ENCODE measurements at places on chromosomes 7 and 10.

DNA sequence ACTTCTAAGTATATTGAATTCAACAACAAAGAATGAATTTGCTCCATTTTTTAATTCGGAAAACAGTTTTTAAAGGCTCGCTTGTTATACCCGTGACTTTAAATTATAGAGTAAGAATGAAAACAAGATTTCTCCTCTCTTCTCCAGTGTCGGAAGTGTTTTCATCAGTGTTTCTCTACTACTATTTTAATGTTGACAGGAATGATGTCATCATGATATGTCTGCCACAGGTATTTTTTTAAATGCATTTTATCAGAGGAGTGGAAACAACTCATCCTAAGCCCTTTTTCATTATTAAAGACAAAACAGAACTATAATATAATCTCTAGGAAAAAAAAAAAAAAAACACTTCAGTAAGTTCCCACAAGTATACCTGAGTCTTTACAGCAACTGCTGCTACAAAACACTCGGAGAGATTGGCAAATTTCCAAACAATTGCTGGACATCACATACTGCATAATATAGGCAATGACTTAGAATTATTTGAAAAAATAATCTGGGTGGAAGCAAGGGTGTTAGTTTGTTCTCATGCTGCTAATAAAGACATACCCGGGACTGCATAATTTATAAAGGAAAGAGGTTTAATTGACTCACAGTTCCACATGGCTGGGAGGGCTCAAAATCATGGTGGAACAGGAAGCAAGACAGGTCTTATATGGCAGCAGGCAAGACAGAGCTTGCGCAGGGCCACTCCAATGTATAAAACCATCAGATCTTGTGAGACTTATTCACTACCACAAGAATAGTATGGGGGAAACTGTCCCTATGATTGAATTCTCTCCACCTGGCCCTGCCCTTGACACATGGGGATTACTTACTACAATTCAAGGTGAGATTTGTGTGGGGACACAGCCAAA is 4.8 kb upstream of the RNF32 start:
- no peak for DNase-seq

DNA sequence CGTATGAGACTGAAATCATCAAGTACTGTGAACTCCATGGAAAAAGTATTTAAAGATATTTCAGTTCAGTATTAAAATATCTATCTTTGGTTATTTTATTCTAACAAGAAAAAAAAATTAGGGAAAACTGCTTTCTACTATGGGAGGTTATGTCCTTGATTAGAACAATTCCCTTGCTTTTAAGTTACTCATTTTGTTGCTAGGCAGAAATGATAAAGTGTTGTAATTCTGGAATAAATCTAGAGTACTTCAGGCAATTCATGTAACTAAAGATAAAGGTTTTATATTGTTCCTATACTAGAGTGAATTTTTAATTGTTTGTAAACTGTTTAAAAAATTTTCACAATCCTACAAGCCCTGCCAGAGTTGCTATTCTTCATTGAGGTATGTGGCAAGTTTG is 92.0 kb downstream of the BBS9 start:
- DNase-seq, result no peak

- no peak for DNase-seq
Observed at GRCh38 chr7:151289891-151290290, 41.4 kb upstream of the SMARCD3 start.

DNA sequence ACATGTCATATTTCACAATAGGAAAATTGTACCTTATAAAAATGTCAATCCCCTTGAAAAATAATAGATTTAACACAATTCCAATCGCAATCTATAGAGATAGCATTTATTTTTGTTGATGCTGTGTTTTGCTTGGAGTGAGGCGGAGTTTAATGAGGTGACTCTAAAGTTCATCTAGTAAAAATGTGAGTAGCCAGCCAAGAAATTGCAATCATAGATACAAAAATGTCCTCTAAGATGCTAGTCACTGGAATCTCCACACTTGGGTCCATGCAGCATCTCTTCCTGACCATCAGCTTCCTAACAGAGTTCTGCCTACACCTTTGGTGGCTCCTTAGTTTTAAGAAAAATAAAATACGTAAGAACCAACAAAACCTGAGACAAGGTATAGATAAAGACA is 44.9 kb downstream of the GLI3 start:
- DNase-seq, result no peak

- DNase-seq, result no peak
Observed at GRCh38 chr7:77393261-77393660, 22.9 kb downstream of the GSAP start.

GRCh38 chr10:69895759-69896158 is 94.1 kb downstream of the COL13A1 start:
- DNase-seq, result no peak

All from effector memory CD8-positive, alpha-beta T cell (primary cell).